ENCODE measurements at places on chromosomes 5 and 9.

GRCh38 chr9:130299785-130300615, 34.4 kb downstream of the HMCN2 start:
- DNase-seq, result no peak

GRCh38 chr9:80177949-80178480, 606.2 kb downstream of the TLE4 start:
- no peak for DNase-seq

DNA sequence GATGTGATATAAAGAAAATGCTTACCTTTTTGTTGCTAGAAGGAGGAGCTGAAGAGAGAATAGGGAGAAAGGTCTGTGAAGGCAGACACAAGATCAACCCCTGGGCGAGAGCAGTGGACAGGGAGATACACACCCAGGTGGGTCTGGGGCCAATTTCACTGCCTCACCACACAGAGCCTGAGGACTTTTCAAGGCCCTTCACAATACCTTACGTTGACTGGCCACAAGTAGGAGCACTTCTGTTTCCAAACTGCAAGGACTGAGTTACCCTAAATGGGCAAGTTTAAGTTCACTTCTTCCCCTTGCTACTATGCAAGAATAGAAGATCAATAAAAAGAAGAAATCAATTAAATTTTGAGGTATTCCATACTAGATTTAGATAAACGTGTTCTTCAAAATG, 174.5 kb upstream of the SLC12A2 start:
- no peak for DNase-seq

DNA sequence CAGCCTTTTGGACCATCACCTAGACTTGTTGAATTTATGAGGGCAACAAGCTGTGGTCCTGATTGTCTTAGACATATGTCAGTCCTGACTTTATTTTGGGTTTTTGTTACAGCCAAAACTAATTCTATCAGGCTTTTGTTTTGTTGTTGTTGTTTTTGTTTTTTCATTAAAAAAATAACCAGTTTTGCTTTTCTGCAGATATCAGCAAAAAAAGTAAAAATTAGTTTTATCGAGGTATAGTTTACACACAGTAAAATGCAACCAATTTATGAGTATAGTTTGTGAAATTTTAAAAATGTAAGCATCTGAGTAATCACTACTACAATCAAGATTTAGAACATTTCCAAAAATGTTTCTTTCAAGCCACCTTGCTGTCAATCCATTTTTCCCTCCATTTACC, 48.9 kb downstream of the WDR70 start:
- no peak for DNase-seq

DNA sequence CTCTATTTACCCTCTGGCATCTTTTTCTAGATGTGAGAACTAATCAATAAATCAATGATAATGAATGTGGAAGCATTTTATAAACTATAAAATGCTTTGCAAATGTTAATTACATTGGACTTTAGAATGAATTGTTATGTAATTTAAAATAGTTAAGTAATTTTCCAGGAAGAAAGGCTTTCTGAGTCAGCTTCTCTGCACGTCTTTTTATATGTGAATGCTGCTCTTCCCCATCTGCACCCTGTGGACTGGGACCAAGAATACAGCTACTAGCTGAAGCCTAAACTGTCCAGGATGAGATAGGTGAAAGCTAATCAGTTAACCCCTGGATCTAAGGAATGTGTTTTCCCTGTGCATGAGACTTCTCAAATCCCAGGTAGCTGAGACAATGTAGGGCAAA, 292.9 kb downstream of the NR3C1 start:
- no peak for DNase-seq

GRCh38 chr5:15203376-15203775, 296.6 kb upstream of the FBXL7 start:
- no peak for DNase-seq

GRCh38 chr9:112868461-112868860, 22.2 kb downstream of the SLC46A2 start:
- DNase-seq, result no peak

DNA sequence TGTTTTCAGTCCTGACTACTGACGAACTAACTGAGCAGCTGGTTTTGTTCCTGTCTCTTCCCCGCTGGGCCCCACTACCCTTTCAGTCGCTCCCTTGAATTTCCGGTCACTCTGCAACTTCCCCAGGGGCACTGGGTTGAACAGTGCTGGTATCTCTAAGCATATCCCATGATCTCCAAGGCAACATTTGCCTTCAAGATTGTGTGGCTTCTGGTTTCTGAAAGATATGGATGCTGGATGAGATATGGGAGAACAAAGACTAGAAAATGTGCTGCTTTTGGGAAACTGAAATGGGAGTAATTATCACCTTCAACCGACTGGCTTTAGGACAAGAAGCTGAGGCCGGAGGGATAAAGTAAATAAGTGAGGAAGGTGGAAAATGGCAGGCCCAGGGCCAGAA, 258.2 kb upstream of the PIK3R1 start:
- DNase-seq, result no peak

- no peak for DNase-seq
Observed at GRCh38 chr5:6949230-6949629, 236.0 kb downstream of the TENT4A start.

- no peak for DNase-seq
Observed at GRCh38 chr9:29830821-29831220, 2257.5 kb upstream of the C9orf72 start.

DNA sequence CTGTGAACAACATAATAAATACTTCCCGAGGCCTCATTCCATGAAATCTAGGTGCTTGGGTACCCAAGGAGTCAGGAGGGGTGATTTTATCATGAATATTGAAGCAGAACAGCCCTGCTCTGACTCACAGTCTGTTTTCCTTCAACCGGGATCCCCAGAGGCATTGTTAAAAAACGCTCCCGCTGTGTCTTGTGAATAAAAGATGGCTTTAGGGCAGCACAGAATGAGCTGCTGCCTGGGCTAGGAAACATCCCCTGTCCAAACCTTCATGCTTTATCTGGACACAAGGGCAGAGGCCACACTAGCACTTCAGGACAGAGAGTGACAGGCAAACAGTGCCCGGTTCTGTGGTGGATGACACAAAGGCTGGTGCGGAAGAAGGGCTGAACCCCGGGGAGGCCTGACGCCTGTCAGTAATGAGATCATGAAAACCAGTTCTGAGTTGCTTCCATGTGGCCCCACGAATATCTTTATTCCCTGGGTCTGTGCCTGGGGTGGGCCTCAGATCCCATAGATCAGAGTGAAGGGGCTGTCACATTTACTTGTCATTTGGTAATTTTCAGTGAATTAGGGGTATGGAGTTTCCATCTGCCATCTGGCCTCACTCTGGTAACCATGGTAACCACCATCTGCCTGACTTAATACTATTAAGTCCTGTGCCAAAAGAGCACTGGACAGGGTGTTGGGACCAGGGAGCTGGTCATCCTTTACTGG, 2.6 kb downstream of the IGFBPL1 start:
- DNase-seq, result peak; percentile 51

DNA sequence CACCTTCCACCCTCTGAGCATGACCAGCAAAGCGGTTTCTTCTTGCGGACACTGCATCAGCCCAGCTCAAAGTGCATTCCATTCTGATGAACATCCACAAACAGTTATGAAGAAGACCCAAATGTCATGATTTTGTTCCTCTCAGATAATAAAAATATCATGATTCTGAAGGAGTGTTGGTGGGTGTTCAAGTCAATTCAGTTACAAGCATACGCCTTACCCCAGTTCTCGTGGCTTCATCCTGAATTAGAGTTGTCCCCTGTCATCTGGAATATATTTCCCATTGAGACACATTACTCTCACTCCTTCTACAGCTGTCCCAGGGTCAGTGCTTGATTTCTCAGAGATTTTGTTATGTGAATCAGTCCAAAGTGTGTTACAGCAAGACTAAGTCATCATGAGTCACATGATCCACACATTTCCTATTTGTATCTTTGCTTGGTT, 325.4 kb downstream of the RFX3 start:
- no peak for DNase-seq

DNA sequence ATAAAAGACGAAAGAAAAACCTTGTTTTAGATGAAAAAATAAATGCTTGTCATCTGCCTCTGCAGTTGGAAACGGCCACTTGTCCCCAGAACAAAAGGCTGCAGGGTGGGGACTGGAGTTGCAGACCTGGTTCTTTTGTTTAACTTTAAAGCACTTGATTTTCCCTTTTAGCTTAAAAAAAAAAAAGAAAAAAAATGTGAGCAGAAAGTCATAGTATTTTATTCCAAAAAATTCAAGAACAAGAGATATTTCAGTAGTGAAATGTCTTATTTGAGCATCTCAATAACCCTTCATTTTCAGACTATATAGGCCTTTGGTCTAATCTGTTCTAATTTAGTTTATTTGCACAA, 1.8 kb downstream of the MAP1B start:
- DNase-seq, result no peak

DNA sequence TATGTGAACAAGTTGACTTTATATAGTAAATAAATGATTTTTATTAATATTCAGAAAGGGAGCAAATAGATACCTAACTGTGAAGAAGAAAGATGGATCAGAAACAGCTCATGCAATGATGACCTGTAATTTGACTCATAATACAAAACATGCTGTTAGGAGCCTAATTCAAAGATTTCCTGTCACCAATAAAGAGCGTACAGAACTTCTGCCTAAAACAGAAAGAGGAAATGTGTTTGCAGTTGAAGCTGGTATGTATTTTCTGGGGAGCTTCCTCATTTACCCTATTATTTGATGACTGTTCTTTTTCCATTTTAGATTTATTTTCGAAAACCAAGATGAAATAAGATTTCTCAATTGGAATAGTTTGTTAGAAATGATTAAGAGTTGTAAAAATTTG, 11.4 kb downstream of the YTHDC2 start:
- DNase-seq, result no peak

GRCh38 chr9:87107072-87107471, 159.8 kb upstream of the GAS1 start:
- no peak for DNase-seq

DNA sequence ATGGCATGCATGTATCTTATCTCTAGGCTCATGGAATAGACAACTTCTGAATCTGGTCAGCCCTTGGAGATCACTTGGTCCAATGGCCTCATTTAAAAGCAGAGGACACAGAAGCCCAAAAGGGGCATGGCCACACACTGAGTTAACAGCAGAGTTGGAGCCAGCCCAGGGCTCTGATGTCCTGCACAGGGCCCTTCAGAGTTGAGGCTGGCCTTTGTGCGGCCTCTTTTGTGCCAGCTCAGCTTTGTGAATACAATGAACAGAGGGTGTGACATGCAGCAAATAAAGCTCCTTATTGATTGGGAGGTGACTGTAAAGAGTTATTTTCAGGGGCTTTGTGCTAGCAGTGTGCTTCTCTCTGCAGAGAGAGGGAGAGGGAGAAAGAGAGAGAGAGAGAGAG, 150.1 kb upstream of the STK32A start:
- DNase-seq, result no peak
